ENCODE measurements at places on chromosomes 1 and 21.

- DNase-seq: no peak
Measured at GRCh38 chr1:163085041-163085903, 16.1 kb downstream of the RGS4 start.

GRCh38 chr1:232472485-232473041, 157.4 kb downstream of the SIPA1L2 start:
- DNase-seq: no peak

DNA sequence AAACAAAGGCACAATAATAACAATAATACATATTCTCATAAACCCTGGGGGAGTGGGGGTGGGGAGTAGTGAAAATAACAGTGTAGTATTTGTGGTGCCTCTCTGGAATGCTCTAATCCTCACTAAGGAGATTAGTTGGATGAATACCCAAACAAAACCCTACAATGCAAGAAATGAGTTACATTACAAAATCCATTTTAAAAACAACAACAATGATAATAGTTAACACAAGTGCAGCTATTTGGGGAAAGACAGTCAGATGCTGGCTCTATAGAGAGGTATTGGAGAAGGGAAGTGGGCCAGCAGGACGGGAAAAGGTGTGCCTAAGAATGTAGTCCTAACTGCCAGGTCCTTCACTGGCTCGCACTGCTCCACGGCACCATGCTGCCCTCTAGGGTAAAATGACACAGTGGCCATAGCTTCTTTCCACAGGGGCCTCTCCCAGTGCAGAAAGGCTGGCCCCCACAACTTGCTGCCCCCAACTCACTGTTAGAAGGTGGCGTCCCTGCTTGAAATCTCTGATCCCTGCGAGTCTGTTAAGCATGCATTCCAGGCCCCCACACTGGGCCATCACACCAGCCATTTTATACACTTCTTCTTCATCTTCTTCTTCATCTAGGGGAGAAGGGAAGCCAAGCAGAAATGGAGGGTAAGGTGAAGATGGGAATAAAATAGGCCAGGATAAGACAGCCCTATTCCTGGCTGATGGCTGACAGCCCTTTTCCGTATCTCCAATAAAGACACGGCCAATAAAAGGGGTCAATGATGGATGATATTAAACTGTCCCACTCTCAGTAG, 113.8 kb downstream of the UBR4 start:
- no peak for DNase-seq

- no peak for DNase-seq
Measured at GRCh38 chr1:235112297-235113182, 16.1 kb downstream of the TOMM20 start.

DNA sequence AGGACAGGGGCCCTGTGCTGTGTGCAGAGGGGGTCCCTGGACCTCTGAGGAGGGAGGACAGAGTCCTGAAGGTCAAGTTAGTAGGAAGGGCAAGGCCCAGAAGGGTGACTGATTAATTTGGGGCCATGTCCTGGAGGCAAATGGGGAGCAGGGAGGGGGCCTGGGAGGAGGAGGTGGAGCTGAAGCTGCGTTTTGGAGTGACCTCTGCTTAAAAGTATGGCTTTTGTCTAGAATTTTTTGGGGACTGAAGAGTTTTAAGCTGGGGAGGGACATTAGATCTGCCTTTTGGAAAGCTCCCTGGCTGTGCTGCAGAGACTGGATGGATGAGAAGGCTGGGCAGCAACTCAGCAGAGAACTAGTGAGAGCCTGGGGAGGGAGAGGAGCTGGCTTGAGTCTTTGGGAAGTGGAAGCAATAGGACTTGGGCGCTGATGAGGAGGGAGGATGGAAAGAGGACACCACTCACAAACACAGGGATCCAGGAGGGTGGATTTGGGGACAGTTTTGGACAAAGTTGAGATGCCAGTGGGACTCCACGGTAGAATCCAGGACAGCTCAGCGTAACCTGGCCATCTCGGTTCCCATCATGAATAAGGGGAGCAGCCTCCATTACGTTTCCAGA, 52.9 kb downstream of the ACBD3 start:
- DNase-seq: no peak

GRCh38 chr1:53174971-53175913, 21.4 kb upstream of the CPT2 start:
- DNase-seq: no peak

GRCh38 chr21:18220498-18220897, 24.1 kb upstream of the CHODL start:
- DNase-seq: no peak

GRCh38 chr1:62229932-62230331, 35.3 kb downstream of the L1TD1 start:
- DNase-seq: no peak

GRCh38 chr1:237448042-237448441, 406.1 kb downstream of the RYR2 start:
- no peak for DNase-seq

GRCh38 chr1:179168536-179168935, 60.9 kb downstream of the ABL2 start:
- DNase-seq: no peak

DNA sequence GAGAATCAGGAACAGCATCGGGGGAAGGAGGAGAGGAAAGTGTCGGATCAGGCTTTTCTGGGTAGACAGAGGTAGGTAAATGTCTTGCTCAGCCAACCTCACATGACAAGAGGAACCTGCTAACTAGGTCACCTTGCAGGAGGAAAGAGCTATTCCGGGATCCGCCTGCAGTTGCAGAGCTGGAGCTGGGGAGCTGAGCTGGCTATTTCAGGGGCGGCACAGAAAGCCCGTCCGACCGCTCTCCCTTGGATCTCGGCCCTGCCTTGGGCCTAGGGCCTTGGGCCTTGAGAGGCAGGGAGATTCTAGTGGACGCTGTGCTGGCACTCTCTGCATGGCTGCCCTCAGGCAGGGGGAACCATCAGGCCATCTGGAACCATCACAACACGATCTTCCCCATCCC, 56.5 kb upstream of the CTPS1 start:
- DNase-seq: no peak

DNA sequence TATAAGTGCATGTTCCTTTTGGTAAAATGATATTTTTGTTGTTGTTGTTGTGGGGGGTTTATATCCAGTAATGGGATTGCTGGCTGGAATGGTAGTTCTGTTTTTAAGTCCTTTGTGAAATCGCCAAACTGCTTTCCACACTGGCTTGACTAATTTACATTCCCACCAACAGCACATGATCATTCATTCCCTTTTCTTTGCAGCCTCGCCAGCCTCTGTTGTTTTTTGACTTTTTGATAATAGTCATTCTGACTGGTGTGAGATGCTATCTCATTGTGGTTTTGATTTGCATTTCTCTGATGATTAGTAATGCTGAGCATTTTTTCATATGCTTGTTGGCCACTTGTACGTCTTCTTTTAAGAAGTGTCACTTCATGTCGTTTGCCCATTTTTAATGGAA, 188.5 kb upstream of the CHRM3 start:
- no peak for DNase-seq

DNA sequence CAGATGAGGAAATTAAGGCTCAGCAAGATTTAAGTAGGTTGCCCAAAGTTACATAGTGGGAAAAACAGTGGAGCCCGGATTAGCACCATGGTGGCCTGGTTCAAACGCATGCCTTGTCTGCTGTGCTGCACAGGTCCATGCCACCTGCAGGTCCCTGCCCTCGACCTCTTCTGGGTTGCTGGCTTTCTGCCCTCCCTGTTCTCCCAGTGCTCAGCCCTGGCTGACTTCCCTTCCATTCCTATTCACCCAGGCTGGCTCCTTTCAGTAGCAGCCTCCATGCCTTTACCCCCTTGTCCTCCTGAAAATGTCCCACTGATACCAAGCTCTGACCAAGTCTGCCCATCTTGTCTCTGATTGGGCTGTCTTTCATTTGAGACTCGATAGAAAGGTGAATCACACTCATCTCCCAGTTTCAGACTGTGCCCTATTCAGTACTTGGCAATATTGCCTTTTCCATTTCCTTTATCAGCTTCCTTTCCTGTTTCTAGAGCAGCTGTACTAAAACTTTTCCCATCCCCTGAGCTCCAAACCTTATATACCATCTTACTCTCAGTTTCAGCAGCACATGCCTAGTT, 75.8 kb downstream of the ST3GAL3 start:
- DNase-seq: no peak

- no peak for DNase-seq
Measured at GRCh38 chr1:198373376-198373775, 167.1 kb downstream of the ATP6V1G3 start.

GRCh38 chr1:200971428-200971903, 52.0 kb downstream of the KIF21B start:
- DNase-seq: no peak

DNA sequence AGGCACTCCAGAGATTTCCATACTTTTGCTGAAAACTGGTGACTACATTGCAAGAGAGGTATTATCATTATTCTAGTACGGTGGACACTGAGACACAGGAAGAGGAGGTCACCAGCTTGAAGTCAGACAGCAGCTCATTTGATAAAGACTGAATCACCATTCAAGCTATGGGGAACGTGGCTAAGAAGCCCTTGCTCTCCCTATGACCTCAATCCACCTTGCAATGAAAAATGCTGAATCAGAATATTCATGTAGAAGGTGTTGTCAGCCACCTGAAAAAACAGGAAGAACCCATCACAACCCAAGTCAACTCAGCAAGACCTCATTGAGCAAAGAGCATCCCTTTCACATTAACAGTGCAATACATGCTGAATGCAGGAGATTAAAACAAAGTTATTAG, 59.0 kb upstream of the FGGY start:
- no peak for DNase-seq

- no peak for DNase-seq
Measured at GRCh38 chr1:150024156-150024555, 13.6 kb upstream of the OTUD7B start.

DNA sequence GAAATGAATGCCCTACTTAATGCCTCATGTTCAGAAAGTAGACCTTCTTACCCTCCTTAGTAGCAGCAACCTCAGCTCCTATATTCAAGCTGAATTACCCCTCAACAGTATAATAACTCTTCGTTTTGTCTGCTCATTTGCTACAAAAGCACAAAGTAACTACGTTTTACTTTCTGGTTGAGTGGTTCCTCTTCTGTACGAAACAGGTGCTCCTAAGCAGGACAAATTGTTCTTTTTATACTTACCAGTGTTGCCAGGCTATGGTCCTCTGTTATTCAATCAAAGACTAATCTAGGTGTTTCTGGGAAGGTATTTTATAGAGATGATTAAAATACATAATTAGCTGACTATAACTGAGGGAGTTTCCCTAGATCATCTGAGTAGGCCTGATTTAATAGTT, 484.2 kb upstream of the ADAMTS5 start:
- DNase-seq: no peak

GRCh38 chr1:237953238-237953637, 62.5 kb upstream of the ZP4 start:
- DNase-seq: no peak

- DNase-seq: no peak
Measured at GRCh38 chr1:6491081-6491449, 402 bp downstream of the PLEKHG5 start.

DNA sequence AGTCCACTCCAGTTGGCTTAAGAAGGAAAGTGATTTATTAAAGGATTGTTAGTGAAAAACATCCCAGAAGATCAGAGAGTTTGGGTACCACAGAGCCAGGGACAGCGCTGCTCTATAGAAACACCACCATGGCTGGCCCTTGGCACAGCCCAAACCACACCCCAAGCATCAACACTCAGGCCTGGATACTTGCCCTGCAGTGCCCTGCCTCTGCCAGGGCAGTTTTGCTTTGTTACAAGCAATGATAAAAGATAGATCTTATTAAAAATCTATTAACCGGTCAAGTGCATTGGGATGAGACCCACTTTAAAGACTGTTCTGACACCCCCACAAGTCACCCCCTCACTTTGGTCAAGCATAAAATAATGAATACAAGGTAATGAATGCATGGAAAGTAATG, 56.6 kb downstream of the KIF21B start:
- DNase-seq: no peak

All from stimulated activated CD4-positive, alpha-beta T cell treated with anti-CD3 and anti-CD28 coated beads, Interleukin-15, amount 100 ng/mL, for 24 hours (primary cell).